Activated CD8-positive, alpha-beta T cell treated with anti-CD3 and anti-CD28 coated beads for 36 hours (primary cell): ENCODE measurements at places on chromosomes 11 and 22.
A peak's percentile ranks its signal among the peaks of the same experiment; 100 is the strongest.

GRCh38 chr22:35553341-35553740, 12.7 kb downstream of the RASD2 start:
- DNase-seq, result no peak

DNA sequence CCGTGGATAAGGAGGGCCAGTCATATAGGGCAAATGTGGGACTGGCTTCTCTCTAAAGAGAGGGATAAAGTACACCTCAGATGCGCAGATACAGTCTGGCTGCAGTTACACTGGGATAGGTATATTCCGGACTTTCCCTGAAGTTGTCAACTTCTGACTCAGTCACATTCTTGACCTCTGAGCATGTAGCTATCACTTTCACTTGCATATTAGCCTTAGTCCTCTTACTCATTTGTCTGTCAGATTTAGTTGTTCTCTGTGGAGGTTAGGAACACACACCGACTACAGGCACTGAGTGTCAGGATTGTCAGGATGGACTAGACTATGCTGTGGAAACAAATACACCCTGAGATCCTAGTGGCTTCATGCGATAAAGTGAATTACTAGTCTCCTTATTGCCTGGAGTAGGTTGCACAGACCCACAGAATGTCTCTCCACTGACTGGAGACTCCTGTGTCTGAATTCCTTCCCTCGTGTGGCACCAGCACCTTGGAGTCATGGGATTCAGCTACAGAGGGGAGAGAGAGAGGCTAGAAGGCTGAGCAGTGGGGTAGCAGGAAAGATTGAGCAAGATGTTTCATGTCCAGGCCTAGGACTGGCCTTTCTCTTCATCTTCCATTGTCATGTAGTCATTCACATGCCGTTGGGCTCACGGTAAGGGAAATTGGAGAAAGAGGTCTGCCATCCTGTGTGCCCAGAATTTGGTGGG, 654.3 kb downstream of the NTM start:
- DNase-seq, result no peak

- peak; percentile 77 for DNase-seq
Observed at GRCh38 chr11:63888170-63889086, 28.5 kb downstream of the RCOR2 start.

GRCh38 chr11:46363455-46364005, 16.3 kb downstream of the DGKZ start:
- no peak for DNase-seq

DNA sequence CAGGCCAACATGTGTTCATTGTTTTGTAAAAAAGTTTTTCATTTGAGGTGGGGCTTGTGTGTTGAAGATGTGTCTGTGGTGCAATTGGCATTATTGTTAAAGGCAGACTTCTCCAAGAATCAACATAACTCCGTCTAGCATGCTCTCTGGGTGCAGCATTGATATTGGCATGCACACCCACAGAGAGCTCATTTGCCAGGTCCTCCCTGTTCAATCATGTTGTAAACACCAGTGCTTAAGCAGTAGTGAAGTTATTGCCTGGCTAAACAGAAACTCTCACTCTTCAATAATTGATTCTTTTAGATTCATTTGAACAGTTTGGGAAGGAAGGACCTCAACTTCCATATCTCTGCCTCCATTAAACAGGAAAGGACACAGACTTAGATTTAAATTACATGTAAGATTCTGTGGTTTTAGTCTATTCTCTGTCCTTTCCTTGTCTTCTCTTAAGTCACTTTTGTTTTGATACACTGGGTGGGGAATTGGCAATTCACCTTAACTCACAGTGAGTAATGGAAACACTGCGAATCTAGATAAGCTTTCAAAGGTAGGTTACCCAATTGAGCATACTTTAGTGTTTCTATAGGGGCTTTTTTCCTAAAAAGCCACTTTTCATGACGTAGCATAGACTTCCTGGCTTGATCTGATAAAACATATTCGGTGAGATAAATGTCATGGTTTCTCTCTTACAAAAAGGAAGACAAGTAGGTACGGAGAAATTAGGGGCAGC, 30.8 kb upstream of the EXPH5 start:
- DNase-seq, result no peak

DNA sequence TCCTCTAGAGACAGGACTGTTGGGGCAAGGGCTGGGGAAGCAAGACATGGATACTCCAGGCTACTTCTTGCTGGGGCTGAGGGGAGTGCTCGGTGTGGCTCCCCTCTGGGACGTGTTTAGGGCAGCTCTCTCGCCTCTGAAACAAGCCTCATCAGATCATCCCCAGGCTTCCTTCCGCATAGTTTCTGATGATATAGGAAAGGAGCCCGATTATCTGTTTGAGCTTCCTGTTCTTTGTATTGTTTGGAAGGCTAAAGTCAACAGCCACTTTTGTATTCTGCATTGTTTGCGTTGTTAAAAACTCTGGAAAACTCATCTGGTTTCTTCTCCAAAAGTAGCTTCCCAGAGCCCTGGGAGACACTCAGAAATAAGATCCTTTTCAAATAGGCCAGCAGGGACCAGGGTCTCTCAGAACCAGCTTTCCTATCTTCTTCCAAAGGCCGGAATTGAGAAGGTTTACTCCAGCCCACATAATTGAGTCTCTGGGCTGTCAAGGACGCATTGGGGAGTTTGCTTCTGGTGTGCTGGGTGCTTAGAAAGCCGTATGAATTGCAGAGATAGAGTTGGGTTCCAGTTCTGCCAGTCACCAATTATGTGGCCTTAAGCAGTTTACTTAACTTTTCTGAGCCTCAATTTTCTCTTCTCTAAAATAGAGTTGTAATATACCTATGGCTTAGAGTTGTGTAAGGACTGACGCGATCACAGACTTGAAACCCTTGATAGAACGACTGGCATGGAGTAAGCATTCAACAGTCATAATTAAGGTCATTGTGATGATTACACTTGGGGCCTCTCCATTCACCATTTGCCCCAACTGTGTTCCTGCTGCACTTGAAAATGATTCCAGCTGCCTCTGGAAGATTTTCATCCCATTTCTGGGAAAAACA, 19.1 kb downstream of the CD44 start:
- DNase-seq, result no peak

DNA sequence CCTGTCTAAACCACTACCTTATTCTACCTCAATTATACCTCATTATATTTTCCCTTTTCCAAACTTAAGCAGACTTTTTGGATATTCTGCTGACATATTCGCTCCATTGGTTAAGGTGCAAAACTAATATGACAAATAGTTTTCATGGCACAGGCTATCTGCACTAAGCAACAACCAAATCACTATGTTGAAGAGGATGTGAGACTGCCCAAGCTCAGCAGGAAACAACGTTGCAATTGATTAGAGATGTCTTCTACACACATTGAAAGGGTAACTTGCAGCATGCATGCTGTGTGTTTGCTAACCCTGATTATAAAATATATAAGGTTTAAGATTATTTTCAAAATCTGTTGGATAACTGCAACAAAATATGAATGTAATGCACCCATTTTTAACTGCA, 61.6 kb downstream of the STK33 start:
- DNase-seq, result no peak

DNA sequence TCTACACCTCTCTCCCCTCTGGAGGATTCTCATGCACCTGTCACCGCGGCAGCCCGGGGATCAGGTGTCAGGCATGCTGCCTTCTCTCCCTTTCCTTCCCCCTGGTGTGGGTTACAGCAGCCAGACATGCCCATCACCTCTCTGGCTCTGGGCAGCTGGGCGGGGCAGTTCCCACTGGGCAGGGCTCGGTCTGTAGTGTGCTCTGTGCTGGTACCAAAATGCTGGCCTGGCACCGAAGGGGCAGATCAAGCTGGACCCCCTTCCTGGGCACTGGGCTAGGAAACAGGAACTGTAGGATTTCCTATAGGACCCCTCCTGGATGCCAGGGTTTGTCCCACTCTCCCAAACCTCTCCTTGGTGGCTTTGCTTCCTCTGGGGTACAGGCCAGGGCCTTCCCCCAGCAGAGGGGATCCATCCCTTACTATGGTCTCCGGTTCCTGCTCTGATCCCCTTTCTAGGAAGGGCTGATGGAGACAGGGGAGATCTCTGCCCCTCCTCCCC, 821 bp downstream of the GAL3ST1 start:
- no peak for DNase-seq

- no peak for DNase-seq
Observed at GRCh38 chr22:35024364-35024692, 41.6 kb upstream of the ISX start.

GRCh38 chr11:99881610-99882009, 805.5 kb upstream of the ARHGAP42 start:
- no peak for DNase-seq

- peak; percentile 45 for DNase-seq
Observed at GRCh38 chr22:37284805-37285355, 2.6 kb downstream of the CYTH4 start.

- no peak for DNase-seq
Observed at GRCh38 chr11:69538854-69539253, 57.4 kb downstream of the LINC01488 start.

DNA sequence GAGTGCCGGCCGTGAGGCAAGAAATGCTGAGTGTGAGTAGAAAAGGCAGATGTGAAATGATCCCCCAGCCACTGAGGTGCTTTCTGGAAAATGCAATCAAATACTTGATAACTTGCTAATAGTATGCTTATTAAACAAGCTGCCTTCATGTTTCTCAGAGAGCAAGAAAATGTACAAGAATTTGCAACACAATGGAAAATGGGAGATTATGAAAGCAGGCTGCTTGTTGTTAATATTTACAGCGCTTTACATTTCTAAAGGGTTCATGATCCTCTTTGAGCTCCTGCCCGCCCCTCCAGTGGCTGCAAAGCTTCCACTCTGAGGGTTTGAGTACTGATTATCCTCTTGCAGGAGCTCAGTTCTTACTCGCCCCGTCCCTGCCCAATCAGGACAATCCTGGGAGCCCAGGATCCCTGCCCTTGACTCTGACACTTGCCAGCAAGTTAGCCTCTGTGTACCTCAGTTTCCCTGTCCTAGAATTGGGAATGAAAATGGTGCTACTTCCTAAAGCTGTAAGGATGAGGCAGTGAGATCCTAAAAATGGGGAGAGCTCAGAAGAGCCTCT, 645.1 kb downstream of the TBC1D22A start:
- DNase-seq, result no peak

DNA sequence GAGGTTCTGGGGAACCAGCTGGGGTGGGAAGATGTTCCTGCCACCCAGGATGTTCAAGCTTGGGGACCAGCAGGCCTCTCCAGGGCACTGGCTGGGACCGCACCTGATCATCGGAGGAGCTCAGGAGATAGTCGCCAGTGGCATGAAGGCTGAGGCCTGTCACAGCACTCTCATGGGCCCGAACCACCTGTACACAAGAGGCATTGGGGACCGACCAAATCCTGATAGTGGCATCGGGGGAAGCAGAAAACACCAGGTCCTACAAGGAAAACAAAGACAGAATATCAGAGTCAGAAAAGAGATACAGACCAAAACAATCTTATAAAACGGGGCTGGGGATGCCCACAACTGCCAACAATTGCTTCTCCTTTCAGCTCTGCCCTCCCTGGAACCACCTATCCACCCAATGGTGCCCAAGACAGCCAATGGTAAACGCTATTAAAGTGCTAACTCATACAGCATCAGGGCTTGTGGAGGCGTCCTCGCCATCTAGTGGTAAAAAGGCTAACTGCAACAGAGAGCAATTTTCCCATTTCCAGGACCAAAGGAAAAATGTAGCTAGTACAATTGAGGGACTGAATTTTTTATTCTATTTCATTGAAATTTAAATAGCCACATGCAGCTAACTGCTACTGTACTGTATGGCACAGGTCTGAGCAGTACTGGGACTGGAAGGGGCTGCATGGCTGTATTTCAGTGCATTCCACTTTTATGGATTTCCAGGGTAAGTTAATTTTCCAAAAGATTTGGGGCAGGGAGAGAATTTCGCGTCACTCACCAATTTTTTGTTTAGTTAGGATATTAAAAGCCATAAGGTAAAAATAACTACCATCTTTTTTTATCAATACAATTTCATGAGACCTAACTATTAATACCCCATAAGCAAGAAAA, 7.1 kb downstream of the PRPF19 start:
- peak; percentile 44 for DNase-seq

GRCh38 chr11:112050721-112051120, 23.1 kb downstream of the PIH1D2 start:
- no peak for DNase-seq

DNA sequence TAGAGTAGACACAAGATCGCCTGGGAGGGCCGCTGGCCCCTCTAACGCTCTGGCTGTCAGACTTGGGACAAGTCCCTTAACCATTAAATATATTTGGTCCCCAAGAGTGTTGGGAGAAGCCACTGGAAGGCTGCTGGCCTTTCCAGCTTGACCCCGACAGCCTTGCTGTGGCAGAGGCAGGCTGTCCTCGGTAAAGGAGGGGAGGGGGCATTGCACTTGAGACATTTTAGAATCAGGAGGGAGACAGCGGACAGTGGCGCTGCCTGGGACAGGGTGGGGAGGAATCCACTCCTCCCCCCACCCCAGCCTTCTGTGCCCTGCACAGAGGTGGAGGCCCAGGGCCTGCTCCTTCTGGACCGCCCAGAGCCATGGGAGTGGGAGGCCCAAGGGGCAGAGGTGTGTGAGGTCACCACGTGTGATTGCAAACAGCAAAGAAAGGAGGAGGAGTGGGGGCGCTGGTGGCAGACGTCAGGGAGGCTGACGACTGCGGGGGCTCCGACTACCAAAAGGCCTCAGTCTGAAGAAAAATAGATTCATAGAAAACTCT, 28.9 kb downstream of the APOL1 start:
- DNase-seq, result no peak

DNA sequence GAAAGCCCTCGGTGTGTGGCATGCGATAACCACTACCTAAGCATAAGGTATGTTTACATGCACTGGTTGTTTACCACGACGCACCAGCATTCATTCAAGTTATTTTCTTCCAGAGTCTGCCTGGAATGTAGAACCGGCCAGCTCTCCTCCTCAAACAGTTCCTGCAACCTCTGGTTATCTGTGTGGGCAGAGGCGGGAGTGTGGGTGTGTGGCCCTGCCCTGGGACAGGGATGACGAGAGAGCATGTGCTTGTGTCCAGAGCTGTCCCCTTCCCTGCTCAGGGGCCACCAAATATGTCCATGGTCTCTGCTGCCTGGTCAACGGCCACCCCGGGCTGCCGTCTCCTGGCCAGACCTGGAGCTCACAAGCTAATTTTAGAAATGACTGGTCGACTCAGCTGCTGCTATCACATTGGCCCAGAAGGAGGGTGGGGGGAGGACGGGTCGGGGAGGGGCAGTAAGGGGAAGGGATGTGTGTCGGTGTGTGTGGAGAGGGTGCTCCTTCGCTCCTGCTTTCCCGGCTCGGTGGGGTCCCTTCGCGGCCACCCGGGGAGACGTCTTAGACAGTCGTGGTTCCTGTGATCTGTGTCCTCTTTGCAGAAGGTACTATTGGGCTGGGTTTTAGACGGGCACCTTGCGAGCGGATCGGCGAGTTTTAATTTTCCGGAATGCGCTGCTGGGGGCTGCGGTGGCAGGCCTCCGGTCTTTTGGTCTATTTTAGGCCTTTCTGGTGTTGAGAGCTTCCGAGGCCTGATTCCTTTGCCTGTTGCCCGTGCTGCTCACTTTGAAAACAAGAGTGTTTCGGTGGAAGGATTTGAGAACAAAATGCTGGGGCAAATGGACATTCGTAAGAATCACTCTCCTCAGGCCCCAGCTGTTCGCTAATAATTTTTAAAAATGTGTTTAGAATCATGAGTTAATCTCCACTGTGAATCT, at the start of gene MYO18B:
Gene MYO18B, plus strand, starts transcription at position 497 of the 935 bp plus-strand sequence. CDS start 18,905 bp downstream, outside the sequence.
- DNase-seq, result no peak

- DNase-seq, result peak; percentile 47
Observed at GRCh38 chr11:72787216-72788104, 6.4 kb downstream of the STARD10 start.

GRCh38 chr11:11149671-11150459, 203.2 kb downstream of the CSNK2A3 start:
- DNase-seq, result peak; percentile 42
